Activated CD8-positive, alpha-beta memory T cell treated with anti-CD3 and anti-CD28 coated beads for 1 hour (primary cell): ENCODE measurements at places on chromosomes 11 and 22.

GRCh38 chr11:132640952-132641351 lies 891.3 kb downstream of the OPCML start:
- DNase-seq: no peak

- DNase-seq: no peak
Observed at GRCh38 chr22:26616650-26617049, 1.2 kb downstream of the CRYBB1 start.

GRCh38 chr22:45908961-45909360 lies 68.0 kb downstream of the WNT7B start:
- DNase-seq: no peak

DNA sequence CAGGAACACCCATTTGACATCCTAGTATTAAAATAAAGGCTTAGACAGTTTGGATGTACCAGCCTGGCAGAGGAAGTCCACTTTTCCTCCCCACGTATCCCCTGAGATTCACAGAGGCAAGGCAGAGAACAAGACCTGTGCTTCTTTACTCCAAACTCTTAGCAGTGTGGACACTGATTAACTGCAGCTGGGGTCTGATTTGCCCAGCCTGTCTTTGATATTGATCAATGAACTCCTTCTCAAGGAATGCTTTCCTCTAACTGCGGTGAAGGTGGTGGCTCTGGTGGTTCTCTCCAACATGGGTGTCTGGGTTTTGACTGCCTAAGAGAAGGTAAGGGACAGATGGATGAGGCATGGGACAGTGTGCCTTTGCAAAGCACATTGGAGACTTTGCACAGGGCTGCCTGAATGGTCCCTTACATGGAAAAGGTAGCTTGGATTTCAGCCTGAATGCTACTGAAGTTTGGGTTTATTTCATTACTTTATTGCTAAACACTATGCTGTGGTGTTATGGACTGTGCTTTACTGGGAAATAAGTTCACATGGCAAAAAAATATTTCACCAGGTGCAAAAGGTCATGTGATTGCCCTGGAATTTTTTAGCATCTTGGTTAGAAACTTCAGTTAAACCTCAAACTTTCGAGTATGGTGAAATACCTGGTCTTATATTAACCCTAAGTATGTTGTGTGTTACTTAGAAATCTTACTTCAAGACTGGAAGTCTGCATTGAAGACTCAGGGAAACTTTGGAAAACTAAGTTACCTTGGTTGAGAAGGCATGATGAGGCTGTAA lies 1.8 kb downstream of the GAS2 start:
- DNase-seq: no peak

DNA sequence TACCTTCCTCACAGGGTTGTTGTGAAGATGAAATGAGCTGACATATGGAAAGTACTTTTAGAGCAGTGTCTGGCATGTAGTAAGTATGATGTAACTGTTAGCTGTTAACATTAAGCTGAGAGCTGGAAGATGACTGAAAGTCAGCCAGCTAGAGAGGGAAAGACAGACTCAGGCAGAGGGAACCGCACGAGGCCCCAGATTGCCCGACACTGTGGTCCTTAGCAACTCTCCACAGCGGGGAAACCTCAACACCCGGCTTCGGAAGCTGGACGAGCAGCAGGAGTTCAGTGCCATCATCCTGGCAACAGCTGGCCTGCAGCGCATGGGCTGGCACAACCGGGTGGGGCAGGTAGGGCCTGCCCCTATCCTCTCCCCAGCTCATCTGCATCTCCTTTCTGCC lies 6.5 kb downstream of the HMBS start:
- DNase-seq: no peak

- DNase-seq: no peak
Observed at GRCh38 chr11:79447038-79447786, 6.4 kb upstream of the TENM4 start.

DNA sequence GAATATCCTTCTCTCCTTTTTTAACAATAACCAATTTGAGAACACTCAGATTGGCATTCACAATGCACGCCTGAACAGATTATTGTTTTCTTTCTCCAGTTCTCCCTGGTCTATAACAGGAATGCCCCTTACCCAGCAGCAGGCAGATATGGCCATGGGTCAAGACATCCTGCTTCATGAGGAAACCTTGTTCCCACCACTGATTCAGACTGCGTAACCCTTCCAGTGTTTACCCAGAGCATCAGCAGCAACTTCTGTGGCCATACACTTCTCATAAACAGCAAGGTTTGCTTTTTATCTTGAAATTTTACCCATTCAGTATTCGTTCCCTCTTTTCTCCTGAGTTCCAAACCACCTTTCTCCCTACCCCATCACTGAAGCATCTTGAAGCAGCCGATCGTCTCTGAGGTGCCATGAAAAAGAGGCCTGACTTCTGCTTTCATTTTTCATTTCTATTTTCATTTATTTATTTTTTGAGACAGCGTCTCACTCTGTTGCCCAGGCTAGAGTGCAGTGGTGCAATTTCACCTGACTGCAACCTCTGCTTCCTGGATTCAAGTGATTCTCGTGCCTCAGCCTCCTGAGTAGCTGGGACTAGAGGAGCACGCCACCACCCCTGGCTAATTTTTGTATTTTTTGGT lies 9.6 kb downstream of the PTS start:
- DNase-seq: no peak
